ENCODE measurements at places on chromosomes 1 and 21. TPM values are rescaled to one million over a fixed set of nuclear protein-coding genes. Genes with fewer than 3 reads are reported as not detected.

Gene KLHDC9
- polyA plus RNA-seq = not detected

Gene IVL
- not detected for polyA plus RNA-seq

Gene SAMD11
- not detected for polyA plus RNA-seq

Gene DRAM2
- polyA plus RNA-seq = 52.8 TPM

Gene ASTN1
- polyA plus RNA-seq = not detected

DNA sequence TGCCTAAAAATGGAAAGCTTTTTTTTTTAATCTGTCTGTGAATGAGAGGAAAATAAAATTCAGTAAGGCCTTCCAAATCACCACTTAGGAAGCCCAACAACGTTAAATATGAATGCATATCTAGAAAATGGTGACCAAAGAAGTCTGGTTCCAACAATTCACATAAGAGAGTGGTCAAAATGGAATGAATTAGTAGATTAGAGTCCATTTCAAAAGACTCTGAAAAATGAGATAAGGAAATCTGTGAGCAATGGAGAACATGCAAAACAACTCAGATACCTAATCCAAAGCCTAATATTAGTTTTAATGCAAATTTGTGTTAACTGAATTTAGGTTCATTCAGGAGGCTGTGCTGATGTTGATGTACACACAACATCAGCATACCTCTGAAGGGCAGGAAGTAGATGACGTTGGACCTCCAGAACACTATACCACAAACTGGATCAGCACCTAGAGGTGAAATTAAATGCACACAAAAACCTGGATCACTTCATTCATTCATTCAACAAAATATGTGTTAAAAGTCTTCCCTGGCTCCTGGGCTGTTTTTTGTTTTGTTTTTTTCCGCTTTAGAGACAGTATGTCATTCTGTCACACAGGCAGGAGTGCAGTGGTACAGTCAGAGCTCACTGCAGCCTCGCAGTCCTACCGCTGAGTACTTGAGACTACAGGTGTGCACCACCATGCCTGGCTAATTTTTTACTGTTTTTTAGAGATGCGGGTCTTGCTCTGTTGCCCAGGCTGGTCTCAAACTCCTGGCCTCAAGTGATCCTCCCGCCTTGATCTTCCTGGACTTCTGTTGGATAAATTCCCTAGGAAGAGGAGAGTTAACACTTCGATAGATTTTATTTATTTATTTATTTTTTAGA lies 4.9 kb upstream of the BRWD1 start:
- peak overlapping the region; percentile 38 for H3K4me3 ChIP-seq
- H3K27me3 ChIP-seq = no peaks in the 10 kb centered on the region
- no peak for DNase-seq
- H3K36me3 ChIP-seq = no peaks in the 10 kb centered on the region

DNA sequence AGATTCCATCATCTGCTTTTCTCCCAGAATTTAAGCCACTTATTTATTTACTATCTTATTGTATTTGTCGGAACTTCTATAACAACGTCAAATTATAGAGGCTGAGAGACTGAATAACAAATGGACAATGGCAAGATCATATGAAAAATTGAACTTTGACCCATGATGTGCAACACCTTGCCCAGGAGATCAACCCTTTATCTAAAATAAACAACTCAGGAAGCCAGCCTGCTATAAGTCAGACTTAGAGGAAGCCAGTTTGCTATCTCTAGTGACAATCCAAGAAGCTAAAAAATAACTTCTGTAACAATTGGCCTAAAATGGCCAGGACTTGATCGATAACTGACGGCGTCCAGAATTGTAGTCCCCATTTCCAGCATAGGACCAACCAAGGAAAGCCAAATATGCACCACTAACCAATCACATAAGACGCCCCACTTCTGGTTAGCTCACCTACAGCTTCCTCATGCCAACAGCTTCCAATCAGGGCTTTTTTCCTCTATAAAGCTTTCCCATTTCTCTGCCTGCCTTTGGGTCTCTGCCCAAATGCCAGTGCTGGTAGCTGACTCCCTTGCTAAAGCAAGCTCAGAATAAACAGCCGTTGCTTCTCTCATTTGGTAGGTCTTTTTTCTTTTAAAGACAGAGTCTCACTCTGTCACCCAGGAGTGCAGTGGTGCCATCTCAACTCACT lies 28.5 kb downstream of the ANP32E start:
- no peak overlapping the region for H3K27ac ChIP-seq
- H3K36me3 ChIP-seq = no peaks in the 10 kb centered on the region
- no peaks in the 10 kb centered on the region for H3K27me3 ChIP-seq
- no peak for DNase-seq
- no peaks in the 10 kb centered on the region for H3K4me1 ChIP-seq
- H3K4me3 ChIP-seq = no peak overlapping the region

DNA sequence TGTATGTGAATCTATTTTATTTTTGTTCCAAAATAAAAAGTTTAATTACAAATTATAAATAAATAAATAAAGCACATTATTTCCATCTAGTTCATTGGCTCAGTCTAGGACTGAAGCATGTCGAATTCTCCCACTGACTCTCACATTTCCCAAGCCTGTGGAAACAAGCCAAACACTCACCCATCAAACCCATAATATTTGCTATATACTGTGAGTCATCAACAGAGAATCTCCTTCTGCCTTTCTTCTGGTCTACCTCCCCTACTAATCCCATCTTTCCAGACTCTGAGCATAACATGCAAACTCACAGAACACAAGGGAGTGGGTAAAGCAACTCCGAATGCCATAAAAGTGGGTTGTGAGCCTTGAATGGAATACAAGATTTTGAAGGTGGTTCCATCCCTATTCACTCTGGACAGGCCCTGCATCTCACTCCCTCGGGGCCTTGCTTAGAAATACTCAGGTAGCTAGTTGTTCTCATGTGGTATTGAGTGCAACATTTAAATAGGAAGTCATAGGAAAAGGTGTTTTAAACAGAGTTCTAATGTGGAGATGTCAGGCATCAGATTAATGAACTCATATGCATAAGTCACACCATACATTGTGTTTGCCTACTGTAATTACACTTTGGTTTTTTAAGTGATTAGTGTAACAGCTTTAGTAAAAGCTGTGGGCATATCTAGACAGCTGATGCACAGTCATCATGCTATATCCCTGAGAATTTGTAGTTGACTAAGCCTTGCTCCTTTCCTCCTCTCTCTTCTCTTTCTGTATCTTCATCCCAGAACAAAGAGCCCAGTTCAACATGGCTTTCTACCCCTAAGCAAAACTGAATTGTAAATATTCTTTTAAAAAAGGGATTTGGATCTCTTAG lies 47.0 kb downstream of the F5 start:
- H3K4me1 ChIP-seq = no peaks in the 10 kb centered on the region
- DNase-seq = no peak
- peaks cover 30% of the 10 kb centered on the region for H3K36me3 ChIP-seq
- no peak overlapping the region for H3K27ac ChIP-seq

DNA sequence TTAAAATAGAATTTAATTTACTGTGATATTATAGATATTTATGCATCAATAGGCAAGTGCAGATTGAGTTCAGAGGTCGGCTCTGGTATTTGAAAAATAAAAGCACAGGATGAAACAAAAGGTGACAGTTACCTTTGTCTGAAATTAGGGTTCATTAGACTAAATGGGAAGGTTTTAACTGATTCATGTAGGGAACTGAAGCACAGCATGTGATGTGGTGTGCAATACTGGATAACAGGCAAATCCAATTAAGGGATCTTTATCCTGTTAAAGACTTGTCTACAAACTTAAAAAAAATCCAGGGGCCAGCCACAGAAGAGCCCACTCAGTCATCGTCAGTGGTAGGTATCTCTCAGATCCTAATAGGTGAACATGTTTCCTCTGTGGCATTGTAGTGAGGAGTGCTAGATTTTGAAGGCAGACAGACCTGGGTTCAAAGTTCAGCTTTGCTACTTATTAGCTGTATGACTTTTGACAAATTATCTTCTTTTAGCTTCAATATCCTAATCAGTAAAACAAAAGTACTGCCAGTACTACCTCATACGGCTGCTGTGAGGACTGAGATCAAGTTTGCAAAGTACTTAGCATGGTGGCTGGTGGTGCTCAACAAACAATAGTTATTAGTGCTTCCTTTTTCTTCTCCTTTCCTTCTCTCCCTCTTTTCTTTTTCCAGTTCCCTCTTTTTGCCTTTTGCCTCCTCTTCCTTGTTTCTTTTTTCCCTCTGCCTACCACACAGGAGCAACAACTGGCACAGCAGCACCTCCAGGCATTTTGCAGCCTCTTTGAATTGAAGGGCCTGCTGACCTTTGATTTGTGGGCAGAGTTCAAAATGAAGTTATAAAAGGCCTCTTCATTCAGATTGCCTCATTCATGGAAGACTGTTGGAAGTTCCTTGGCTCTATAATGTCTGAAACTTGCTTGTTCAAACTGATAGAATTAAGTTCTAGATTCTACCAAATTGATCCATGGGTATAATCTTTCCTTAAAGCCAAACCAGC lies 44.9 kb upstream of the FOXD3 start:
- H3K4me1 ChIP-seq = no peaks in the 10 kb centered on the region
- H3K4me3 ChIP-seq = no peak overlapping the region
- no peak overlapping the region for H3K27ac ChIP-seq
- no peaks in the 10 kb centered on the region for H3K36me3 ChIP-seq
- peaks cover 2% of the 10 kb centered on the region for H3K27me3 ChIP-seq

DNA sequence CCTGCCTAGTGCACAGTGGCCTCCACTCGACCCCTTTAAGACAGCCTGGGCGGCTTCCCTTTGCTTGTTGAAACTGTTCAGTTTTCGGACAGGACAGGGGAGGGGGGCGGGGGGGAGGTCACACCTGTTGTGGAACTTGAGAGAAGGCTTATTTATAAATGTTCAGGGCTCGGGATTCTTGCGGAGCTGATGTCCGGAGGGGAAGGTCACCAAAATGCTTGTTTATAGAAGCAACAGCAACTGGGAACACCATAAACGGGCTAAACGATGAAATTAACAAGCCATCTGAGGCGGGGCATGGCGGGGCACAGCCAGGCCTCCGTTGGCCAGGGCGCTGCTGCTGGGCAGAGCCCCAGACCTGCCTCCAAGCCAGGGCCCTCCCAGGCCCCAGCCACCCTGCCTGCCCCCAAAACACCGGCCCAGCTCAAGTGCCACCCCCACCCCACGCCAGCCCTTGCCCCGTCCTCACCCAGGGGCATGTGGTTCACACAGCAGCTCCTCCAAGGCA lies 59.8 kb upstream of the CASZ1 start:
- no peaks in the 10 kb centered on the region for H3K36me3 ChIP-seq
- H3K27me3 ChIP-seq = no peaks in the 10 kb centered on the region
- no peak overlapping the region for H3K4me3 ChIP-seq
- no peaks in the 10 kb centered on the region for H3K4me1 ChIP-seq

DNA sequence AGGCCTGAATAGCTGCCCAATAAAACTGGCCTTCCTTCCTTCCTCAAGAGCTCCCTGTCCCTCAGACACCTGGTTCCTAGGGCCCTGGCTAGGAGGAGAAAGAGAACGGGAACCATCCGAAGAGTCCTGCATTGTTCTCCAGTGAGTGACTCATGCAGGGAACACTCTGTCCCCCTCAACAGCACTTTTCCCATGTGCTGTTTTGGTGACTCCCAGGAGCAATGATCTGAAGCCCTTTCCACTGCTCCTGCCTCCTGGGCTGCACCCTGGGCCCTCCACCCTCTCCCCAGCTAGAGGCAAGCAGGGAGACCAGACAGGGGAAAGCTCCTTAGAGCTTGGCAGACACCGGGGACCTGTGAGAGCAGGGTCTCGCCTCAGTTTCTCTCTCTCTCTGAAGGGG lies 18.9 kb downstream of the TNNT2 start:
- no peak overlapping the region for H3K27ac ChIP-seq
- no peaks in the 10 kb centered on the region for H3K4me1 ChIP-seq
- no peaks in the 10 kb centered on the region for H3K36me3 ChIP-seq
- no peaks in the 10 kb centered on the region for H3K27me3 ChIP-seq
- DNase-seq = no peak

DNA sequence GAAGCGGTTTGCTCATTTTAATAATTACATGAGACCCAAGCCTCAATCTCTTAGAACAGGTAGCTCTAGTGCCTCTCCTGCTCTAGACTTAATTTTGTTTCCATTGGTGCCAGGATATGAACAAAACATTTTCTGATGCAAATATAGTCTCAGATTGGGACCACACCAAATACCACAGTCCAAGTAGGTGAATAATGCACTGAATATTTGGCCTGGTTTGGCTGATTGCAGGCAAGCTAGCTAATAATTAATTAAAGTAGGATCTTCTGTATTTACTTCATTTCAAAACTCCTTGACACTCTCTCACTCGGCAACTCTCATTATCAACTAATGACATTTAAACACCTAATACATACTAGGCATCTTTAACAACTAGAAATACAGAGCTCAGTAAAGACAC lies 219.6 kb downstream of the LTN1 start:
- DNase-seq = no peak
- no peaks in the 10 kb centered on the region for H3K4me1 ChIP-seq
- no peaks in the 10 kb centered on the region for H3K36me3 ChIP-seq
- H3K27ac ChIP-seq = no peak overlapping the region

DNA sequence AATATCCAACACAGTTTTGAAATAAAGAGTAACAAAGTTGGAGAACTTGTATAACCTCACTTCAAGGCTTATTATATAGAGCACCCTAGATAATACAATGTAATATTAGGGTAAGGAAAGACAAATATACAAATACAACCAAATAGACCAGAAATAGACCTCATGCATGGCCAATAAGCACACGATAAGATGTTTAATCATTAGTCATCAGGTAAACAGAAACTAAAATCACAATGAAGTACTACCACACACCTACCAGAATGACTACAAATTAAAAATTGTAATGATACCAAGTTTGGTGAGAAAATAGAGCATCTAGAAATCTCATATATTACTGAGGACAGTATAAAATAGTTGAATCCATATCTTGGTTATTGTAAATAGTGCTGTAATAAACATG lies 20.3 kb upstream of the CTTNBP2NL start:
- no peak overlapping the region for H3K4me3 ChIP-seq
- no peaks in the 10 kb centered on the region for H3K4me1 ChIP-seq
- no peak for DNase-seq
- H3K27me3 ChIP-seq = peaks cover 4% of the 10 kb centered on the region
- H3K36me3 ChIP-seq = no peaks in the 10 kb centered on the region
- no peak overlapping the region for H3K27ac ChIP-seq

DNA sequence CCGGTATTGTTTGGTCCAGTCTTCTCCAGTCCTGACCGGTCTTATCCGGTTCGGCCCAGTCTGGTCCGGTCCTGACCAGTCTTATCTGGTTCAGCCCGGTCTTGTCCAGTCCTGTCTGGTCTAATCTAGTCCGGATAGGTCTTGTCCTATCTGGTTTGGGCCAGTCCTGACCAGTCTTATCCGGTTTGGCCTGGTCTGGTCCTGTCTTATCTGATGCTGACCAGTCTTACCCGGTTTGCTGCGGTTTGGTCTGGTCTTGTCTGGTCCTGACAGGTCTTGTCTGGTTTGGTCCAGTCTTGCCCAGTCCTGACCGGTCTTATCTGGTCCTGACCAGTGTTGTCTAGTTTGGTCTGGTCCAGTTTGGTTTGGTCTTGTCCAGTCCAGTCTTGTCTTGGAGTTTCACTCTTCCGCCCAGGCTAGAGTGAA lies 30.1 kb downstream of the DHX9 start:
- H3K36me3 ChIP-seq = peaks cover 100% of the 10 kb centered on the region
- no peak overlapping the region for H3K4me3 ChIP-seq
- peak overlapping the region; percentile 47 for H3K27ac ChIP-seq
- H3K4me1 ChIP-seq = no peaks in the 10 kb centered on the region
- no peaks in the 10 kb centered on the region for H3K27me3 ChIP-seq

Data from CD14-positive monocyte (primary cell).